Aorta (tissue), 5 donors: ENCODE measurements at places on chromosomes 5 and 9. TPM values are rescaled to one million over a fixed set of nuclear protein-coding genes. Genes with fewer than 3 reads are reported as not detected.

Gene CCNI2
- total RNA-seq, result not detected

Gene PCDHAC2
- 1.4 TPM for total RNA-seq

- no peak for DNase-seq
Measured at GRCh38 chr5:173243831-173244305, 8.9 kb upstream of the NKX2-5 start.

- DNase-seq, result no peak
Measured at GRCh38 chr9:2026220-2026997, 11.3 kb downstream of the SMARCA2 start.

DNA sequence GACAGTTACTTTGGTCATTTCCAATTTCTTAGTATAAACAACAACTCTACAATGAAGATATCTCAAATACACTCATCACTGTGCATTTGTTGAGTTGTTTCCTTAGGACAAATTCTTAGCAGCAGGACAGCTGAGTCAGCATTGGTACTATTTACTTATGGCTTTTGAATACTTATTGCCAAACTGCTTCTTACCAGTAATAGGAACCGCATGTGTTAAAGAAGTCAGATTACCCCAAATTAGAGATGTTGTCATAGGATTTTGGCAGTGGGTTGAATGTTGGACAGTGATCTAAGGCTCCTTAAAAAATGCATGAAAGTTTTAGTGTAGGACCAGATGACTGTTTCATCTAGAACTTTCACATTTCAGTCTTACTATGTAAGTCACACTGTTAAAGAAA, 280.1 kb upstream of the DMRT1 start:
- no peak for DNase-seq

DNA sequence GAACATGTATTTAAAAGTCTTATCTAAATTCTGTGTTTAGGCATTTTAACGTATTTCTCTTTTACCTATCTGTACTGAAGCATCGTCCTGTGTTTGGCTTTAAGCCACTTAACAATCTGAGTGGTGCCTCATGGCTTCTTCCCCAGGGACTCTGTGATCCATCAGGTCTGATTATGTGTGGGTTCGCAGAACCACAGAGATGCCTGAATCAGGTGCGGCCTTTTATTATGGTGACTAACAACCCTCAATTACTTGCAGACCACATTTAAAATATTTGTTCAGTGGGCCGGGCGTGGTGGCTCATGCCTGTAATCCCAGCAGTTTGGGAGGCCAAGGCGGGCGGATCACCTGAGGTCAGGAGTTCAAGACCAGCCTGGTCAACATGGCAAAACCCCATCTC, 39.6 kb upstream of the SAP30L start:
- no peak for DNase-seq

DNA sequence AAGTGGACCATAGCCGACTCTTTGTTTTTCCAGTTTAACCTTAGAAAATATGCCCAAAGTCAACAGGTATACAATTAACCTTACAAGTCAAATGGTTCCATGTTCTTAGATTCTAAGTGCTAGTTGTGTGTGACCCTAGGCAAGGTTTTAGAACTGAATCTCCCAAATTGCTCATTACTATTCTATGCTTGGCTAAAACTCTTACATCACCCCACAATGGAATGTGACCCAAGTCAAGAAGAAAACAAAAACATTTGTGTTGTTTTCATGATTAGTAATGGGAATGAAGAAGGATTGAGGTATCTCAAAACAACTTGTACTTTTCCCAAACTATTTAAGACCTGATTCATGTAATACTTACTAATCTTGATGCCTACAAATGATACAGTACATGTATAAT, 159.2 kb downstream of the ARRDC3 start:
- no peak for DNase-seq

GRCh38 chr9:135504262-135505243, 4.1 kb downstream of the MRPS2 start:
- peak; percentile 70 for DNase-seq

- DNase-seq, result no peak
Measured at GRCh38 chr5:168651648-168652047, 72.5 kb upstream of the PANK3 start.

DNA sequence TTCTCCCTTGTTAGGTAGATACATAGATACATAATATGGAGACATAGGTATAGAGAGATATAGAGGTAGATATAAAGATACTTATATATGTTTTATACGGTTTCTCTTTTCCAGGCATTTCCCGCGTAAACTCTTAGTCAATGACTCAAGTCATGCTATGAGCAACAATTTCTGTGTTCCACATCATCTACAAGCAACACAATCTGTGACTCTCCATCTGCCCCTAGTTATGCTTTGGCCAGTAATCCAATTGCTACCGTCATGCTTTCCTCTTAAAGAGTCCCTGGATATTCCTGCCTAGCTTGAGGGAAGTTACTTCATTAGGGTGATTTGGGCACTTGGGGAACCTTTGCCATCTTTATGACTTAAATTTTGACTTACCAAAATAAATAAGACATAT, 129.0 kb upstream of the ADAMTS16 start:
- no peak for DNase-seq
